ENCODE measurements at places on chromosomes 6 and 20. TPM values are rescaled to one million over a fixed set of nuclear protein-coding genes. Genes with fewer than 3 reads are reported as not detected.

The EDN3 gene
- 0.10 TPM for total RNA-seq

The HLA-DRA gene
- 5.6 TPM for total RNA-seq

The GINS1 gene
- 32.3 TPM for total RNA-seq

The DLL1 gene
- total RNA-seq: 0.41 TPM
